ENCODE measurements at places on chromosomes 5 and 9.

GRCh38 chr5:137398751-137399150 lies 100.4 kb downstream of the SPOCK1 start:
- no peak for DNase-seq

DNA sequence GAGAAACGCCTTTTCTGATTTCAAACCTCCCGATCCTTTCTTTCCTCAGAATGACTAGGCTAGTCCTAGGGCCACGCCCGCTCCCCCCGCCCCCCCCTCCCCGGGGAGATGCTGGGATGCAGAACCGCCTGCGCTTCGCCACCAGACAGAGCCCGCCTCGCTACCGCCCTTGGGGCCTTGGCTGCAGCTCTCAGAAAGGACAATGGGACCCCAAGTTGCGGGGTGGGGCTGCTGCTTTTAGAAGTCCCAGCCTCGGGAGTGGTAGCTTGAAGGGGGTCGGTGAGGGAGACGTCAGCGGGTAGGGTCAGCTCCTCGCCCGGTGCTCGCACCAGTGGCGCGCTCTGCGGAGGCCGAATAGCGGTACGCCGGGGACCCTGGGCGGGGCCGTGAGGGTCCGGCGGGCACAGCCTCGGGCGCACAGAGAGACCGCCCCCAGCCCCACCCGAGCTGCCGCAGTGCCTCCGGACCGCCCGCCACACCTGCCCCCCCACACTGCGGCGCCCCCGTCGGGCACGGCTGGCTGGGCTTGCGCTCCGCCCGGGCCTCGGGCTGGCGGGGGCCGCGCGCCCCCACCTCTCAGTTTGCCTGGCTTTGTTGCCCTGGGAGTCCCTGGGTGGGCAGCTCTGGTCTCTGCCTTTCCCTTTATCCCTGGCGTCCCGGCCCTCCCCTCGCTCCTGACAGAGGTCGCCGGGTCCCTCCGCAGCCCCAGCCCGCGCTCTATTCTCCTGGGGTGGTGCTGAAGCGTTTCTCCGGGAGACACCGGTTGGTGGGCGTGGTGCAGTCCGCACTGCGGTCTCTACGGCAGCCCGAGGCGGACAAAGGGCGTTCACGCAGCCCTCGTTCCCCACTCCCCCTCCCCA lies 1.2 kb downstream of the MAP1B start:
- DNase-seq: peak; percentile 70

- DNase-seq: no peak
Observed at GRCh38 chr9:113361304-113362018, 12.1 kb downstream of the BSPRY start.

DNA sequence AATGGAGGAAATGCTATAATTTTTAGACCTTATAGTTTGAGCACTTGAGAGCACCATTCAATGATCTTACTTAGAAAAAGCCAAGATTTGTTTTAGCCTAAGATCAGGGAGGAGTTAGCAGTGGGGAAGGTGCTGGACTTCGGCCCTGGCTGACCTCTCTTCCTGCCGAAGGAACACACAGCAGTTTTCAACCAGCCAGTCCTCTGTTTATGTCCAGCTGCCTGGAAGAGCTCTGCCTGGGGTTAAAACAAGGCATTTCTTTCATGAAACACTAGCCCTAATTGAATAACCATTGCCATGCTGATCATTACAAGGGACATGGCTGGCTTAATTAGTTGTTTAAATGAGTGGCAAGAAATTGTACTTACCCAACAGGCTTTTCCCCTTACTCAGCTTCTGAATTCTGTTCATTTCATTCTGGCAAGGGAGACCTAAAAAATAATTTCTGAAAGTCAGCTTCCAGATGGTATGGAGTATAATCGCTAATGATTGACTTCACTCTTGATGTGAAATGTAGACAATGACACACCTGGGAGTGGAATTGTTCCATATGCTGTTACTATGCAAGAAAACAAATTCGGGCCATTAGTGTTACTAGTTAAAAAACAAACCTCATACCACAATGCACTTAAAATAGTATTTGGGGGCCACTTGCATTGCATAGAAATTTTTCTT lies 514.2 kb downstream of the SPOCK1 start:
- no peak for DNase-seq

All from neural crest cell (in vitro differentiated cells).